SJSA1 (cell line): ENCODE measurements at places on chromosomes 1 and 21.

DNA sequence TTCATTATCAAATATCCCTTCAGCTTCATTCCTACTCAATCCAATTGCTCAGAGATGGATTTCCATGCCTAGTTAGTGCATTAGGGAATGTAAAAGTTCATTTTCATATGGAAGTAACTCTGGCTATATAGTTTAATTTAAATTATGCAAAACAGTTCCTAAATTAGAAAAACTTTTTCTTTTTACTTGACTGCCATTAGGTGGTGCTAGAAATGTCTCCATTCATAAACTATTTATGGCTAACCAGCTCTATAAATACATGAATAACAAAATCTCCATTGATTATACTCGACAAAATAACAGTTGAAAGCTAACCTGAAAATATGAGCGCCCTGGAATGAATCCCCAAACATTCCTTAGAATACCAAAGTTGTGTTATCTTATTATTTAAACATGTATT lies 311.4 kb downstream of the USH2A start:
- no peak for DNase-seq

GRCh38 chr1:248000169-248000568 lies 13.3 kb upstream of the OR2L5 start:
- DNase-seq = no peak

DNA sequence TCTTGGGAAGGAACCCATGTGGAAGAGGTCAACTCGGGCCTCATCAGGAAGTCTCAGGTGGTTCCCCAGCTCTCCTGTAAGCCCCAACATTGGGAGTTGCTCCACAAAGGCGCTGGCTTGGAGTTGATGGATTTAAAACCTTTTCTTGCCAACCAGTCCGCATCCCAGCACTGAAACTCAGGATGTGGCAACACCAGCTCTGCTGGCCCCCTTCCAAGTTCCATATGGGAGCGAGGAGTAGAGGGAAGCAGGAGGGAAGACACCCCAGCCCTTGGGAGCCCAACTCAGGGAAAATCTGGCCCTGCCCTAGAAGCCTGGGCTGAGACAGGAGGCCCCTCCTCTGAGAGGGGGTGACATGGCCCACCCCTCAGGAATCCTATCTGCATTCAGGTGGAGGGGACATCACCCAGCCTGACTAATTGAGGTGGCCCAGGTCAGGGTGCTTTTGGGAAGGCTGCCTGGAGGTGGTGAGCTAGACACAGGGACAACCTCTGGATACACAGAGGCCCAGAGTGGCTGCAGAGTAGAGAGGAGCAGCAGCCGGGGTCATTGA lies 33.1 kb upstream of the DMBX1 start:
- no peak for DNase-seq

- no peak for DNase-seq
These were observed 32.7 kb upstream of the PCP4 start for GRCh38 chr21:39834543-39834942.

DNA sequence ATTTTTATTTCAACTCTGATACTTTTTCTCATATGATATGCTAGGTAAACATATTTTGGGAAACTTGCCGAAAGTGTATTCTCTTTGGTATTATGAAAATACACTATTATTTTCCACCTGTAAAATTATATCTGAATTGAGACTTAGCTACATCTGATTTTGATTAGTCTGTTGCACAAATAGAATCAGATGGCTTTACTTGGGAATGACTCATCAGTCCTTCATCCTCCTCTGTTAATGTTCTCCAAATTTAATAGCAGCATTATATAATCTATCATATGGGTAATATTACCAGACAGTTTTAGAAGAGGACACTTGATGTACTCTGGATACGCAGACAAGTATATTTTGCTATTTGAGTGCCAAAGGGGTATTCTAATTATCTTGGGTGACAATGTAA lies 245.3 kb downstream of the CTH start:
- DNase-seq = no peak

- DNase-seq = no peak
These were observed 16.7 kb downstream of the USP48 start for GRCh38 chr1:21766210-21766609.

- no peak for DNase-seq
These were observed 233.1 kb upstream of the VAMP3 start for GRCh38 chr1:7538033-7538432.
